ENCODE measurements at places on chromosomes 1 and 21. TPM values are rescaled to one million over a fixed set of nuclear protein-coding genes. Genes with fewer than 3 reads are reported as not detected.

DNA sequence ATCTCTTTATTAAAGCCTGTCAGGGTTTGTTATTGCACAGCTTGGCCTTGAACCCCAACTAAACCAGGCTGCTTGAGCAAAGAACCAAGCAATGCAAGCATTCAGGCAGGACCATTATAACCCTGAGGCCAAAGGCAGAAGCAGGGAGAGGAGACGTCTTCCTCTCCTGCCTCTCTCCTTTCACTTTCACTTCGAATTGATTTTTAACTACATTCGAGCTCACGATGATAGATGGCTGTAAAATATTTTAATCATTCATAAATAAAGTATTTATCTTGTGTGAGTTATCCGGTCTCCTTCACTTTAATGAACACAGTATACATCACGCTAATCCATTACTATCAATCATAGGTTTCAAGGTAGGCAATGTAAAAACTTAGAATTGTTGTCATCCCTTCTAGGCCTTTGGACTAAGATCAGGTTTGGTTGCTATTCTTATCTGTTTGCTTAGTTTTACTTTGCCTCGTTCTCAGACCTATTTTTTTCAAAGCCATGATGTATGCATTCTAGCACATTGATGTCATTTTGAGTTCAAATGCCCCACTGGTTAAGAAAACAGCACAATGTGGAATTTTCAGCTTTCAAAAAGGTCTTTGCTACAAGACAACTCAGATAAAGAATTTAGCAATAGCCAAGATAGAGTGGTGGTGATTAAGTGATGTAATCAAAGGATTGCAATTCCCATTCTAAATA, 480.2 kb upstream of the RUNX1 start:
- no peaks in the 10 kb centered on the region for H3K27me3 ChIP-seq
- H3K4me3 ChIP-seq: peak overlapping the region; percentile 64
- DNase-seq: peak; percentile 18

The MRPS15 gene
- total RNA-seq: 95.6 TPM

The POTED gene
- total RNA-seq: not detected

GRCh38 chr1:209870151-209870831, 42.5 kb downstream of the UTP25 start:
- no peak overlapping the region for H3K4me3 ChIP-seq
- no peaks in the 10 kb centered on the region for H3K36me3 ChIP-seq
- H3K27ac ChIP-seq: peak overlapping the region; percentile 98
- no peaks in the 10 kb centered on the region for H3K27me3 ChIP-seq
- peaks cover 65% of the 10 kb centered on the region for H3K4me1 ChIP-seq

DNA sequence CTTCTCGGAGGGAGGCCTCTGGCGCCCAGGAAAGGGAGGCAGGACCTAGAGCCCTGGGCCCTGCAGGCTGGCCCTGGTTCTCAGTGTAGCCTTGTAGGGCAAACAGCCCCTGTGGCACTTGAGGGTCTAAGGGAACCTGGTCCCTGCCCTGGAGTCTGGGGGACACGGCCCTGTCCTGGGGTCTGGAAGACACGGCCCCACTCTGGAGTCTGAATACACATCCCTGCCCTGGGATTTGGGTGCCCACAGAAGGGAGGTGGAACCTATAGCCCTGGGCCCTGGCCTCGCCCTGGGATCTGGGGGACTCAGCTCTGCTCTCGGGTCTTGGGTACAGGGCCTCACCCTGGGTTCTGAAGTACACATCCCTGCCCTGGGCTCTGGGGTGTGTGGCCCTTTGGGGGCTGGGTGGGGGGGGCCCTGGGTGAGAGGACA, 97.9 kb downstream of the OBSCN start:
- no peak overlapping the region for H3K4me3 ChIP-seq
- no peak overlapping the region for H3K27ac ChIP-seq
- no peaks in the 10 kb centered on the region for H3K36me3 ChIP-seq
- DNase-seq: no peak

- no peak for DNase-seq
- no peaks in the 10 kb centered on the region for H3K27me3 ChIP-seq
- H3K4me1 ChIP-seq: peaks cover 26% of the 10 kb centered on the region
- no peak overlapping the region for H3K4me3 ChIP-seq
- peaks cover 13% of the 10 kb centered on the region for H3K36me3 ChIP-seq
Measured at GRCh38 chr1:159927211-159927848, 2.0 kb upstream of the TAGLN2 start.

DNA sequence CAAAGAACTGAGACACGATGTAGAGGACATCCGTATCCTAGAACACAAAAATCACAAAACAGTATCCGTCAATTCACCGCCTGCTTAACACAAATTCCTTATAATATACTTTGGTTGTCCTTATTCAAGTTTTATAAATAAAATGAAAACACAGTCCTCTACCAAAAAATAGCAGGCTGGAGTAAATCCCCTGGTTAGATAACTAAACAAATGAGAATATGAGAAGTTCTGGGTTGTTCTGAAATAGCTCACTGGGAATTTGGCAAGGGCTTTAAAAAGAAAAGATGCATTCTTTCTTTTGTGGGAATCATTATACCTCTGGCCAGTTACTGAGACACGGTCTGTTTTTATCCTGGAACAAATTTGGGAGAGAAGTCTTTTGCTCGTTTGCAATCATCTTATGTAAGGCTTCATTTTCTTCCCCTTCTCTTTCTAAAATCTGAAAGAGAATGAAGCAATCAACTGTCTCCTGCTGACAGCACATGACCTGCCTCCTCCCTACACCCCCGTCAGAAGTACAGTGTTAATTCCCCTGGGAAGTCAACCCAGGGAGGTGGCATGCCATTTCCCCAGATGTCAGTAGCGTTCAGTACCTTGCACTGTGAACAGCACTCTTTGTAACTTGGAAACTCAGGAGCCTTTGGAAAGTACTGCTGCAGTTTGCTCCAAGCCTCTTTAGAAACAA, 37.1 kb upstream of the RAP1GAP start:
- peak; percentile 9 for DNase-seq
- H3K36me3 ChIP-seq: peaks cover 65% of the 10 kb centered on the region
- H3K27me3 ChIP-seq: no peaks in the 10 kb centered on the region
- no peak overlapping the region for H3K4me3 ChIP-seq
- no peaks in the 10 kb centered on the region for H3K4me1 ChIP-seq
- H3K27ac ChIP-seq: no peak overlapping the region

GRCh38 chr1:19861034-19861433, 21.2 kb upstream of the OTUD3 start:
- DNase-seq: peak; percentile 46
- peaks cover 10% of the 10 kb centered on the region for H3K4me1 ChIP-seq
- no peak overlapping the region for H3K27ac ChIP-seq
- H3K27me3 ChIP-seq: no peaks in the 10 kb centered on the region
- no peaks in the 10 kb centered on the region for H3K36me3 ChIP-seq
